Stimulated activated CD4-positive, alpha-beta T cell treated with anti-CD3 and anti-CD28 coated beads, Interleukin-1b, Interleukin-23, amount 100 ng/mL, for 1 hour (primary cell): ENCODE measurements at places on chromosomes 7 and 10.

DNA sequence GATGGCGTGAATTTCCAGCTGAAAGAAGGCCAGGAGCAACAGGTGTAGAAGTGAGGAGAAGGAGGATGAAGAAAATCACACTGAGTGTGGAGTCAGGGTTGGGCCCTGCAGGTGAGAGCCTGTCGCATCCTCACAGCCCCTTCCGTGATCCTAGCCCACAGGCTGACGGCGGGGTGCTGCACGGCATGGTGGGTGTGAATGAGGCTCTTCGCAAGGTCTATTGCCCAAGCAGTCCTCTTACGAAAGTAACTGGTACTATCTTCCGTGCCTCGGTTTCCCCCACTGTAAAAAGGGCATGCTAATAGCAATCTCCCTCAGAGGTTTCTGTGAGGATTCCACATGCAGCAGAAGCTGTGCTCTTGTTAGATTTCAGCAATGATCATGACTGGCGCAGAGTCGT, 129.9 kb upstream of the TNS3 start:
- DNase-seq: no peak

DNA sequence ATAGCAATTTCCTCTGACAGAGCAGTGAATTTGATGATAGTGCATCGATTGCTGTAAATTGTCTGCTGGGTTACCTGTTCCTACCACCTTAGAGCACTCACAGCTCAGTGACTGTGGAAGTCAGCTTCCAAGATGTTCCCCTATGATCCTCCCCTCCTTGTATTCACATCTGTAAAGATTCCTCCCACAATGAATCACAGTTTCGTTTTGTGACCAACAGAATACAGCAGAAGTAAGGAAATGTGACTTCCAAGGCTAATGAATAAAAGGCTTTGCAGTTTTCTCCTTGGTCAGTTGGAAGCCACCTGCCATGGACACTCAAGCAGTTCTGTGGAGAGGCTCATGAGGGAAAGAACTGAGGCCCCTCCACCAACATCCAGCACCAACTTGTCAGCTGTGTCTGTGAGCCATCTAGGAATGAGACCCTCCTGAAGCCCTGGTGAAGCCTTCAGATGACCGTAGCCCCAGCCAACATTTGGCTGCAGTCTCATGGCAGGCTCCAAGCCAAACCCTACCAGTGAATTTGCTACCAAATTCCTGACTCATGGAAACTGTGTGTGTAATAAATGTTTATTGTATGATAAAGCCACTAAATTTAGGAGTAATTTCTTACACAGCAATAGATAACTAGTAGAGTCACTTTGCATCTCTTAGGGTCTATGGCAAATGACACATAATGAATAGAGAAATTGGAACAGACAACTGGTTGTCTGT, 309.5 kb upstream of the NPVF start:
- no peak for DNase-seq

DNA sequence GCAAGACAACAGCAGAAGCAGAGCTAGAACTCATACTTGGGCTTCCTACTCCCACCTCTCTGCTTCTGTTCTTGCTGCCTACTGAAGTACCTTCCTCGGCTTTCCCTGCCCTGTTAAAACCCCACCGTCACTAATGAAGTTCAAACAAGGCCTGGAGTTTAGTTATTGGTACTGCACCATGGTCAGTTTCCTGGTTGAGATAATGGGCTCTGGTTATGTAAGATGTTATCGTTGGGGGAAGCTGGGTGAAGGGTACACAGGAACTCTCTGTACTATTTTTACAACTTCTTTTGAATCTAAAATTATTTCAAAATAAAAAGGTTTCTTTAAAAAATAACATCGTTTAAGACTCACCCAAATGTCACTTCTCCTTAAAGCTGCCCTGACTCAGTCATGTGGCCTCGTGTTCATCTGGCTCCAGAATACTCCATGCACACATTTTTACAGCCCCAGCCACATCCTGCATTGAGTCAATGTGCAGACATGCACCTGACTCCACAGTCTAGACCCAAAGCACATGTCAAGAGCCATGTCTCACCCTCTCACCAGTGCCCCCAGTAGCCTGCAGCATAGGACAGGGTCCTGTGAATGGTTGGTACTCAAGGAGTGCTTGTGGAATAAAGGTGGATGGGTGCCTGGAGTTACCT, 36.9 kb upstream of the AQP1 start:
- DNase-seq: no peak

GRCh38 chr10:71177651-71178199, 34.6 kb upstream of the UNC5B start:
- DNase-seq: no peak

DNA sequence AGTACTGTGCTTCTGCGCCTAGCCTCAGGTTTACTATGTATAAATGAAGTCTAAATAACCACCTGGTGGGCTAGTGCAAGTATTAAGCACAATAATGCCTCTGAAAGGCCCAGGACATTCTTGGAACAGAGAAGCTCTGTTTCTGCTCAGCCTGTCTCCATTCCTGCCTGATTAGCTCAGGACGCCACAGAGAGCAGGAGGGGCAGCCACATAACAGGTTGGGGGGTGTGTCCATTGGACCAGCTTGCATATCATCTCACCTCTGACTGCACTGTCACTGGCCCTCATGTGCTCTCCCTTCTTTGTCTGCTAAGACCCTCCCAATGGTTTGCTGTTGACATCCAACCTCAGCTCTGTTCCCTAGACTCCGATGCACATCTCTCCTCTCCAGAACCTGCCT, 52.8 kb upstream of the IKZF1 start:
- no peak for DNase-seq

- no peak for DNase-seq
Observed at GRCh38 chr7:103951311-103951710, 38.1 kb downstream of the RELN start.

DNA sequence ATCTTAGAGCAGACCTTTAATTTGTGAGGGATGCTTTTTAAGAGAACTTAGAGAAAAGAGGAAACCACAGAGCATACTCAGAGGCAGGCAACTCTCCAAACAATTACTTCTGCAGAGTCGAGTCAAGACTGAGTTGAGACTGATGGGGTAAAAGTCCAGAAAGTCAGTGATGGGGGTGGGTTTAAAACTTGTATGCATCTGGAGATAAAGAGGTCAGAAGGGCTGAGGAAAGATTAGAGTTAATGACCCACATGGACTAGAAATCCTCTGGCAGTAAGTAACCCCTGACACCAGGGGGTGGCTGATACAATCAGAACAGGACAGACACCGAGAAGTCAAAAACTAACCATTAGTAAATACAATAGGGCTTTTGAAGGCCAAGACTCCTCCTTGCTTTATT, 42.4 kb upstream of the SEPTIN7 start:
- no peak for DNase-seq

DNA sequence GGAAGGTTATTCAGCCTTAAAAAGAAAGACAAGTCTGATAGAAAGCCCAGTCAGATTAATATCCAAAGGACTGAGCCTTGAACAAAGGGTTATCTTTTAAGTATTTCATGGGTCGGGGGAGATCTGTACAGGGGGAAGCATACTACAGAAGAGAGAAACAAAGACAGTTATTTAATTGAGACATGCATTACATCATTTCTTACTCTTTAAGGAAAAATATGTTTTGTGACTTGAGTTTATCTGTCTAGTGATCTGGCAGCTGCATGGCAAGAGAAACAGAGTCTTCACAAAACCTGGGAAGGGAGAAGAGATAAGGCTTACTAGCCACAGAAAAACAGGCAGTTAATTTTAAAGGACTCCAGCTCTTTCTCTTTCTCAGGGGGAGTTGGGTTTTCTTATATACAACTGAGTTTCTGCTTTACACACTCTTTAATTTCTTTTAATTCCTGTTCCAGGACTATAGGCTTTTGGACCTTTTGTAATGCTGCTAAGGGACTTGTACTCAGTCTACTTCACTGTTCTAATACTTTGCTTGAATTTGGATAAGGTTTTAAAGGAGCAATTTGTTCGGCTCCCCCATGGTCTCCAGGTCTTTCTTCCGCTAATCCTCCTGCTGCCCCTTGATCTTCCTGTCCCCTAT, 20.9 kb upstream of the CYP3A43 start:
- no peak for DNase-seq

GRCh38 chr10:115456812-115457211, 363.6 kb downstream of the ATRNL1 start:
- no peak for DNase-seq

GRCh38 chr10:60446851-60447250, 57.2 kb upstream of the ANK3 start:
- DNase-seq: no peak

GRCh38 chr10:1972406-1972805, 235.1 kb upstream of the ADARB2 start:
- no peak for DNase-seq

DNA sequence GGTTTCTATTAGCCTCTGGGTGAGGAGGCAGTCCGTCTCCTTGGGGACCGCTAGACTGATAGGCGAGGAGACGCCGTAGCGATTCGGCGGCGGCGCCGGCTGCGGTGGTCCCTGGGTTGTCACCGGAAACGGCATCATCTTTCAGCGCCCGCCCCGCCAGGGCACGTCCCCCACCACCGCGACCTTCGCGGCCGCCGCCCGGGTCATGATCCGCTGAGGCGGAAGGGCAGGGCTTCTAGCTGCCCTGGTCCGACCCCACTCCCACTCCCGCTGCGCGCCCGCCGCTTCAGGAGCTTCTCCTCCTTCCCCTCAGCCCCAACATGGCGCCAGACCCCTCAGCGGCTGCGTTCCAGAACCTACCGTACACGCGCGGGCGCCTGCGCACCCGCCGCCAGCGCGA, at the start of gene PAPOLB:
Gene PAPOLB, minus strand, starts transcription at position 358 of the 400 bp plus-strand sequence. Its CDS starts 220 bp downstream, at position 138.
- DNase-seq: no peak

GRCh38 chr10:929960-930624, 1.4 kb downstream of the LARP4B start:
- no peak for DNase-seq

- no peak for DNase-seq
Observed at GRCh38 chr7:154996756-154997155, 6.2 kb downstream of the PAXIP1 start.

- DNase-seq: no peak
Observed at GRCh38 chr7:16028103-16028502, 341.6 kb upstream of the MEOX2 start.

GRCh38 chr10:15321431-15322341, 49.4 kb downstream of the FAM171A1 start:
- no peak for DNase-seq

- no peak for DNase-seq
Observed at GRCh38 chr7:79820387-79820786, 314.2 kb upstream of the GNAI1 start.

DNA sequence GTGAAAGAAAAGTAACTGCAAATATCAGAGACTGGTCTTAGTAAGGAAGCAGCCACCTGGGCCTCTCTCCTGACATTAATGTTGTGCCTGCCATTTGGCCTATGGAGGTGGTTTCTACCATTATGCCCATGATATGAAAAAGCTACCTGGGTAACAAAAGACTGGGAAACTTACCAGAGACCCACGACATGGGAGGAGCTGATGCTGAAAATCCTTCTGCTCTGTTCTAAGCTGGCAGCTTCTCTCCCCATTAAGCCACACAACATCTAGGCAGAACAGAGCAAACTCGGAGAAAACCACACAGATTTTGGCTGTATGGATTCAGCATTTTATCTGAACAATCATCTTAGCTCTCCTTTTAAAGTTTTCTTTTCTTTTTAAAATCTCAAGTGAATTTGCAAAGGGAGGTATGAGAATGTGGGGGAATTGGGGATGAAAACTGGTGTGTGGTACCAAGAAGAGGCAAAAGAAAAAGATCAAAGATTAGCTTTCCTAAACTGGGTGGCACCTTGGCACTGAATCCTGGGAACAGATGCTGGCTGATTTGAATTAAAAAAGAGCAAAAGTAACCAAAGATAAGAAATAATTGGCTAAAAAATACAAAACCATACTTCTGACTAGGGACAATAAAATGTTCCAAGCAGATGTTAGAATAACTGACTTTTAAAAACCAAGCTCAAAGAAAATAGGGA, 128.6 kb upstream of the ANKRD1 start:
- DNase-seq: no peak

- no peak for DNase-seq
Observed at GRCh38 chr10:282294-283139, 147.3 kb downstream of the ZMYND11 start.

DNA sequence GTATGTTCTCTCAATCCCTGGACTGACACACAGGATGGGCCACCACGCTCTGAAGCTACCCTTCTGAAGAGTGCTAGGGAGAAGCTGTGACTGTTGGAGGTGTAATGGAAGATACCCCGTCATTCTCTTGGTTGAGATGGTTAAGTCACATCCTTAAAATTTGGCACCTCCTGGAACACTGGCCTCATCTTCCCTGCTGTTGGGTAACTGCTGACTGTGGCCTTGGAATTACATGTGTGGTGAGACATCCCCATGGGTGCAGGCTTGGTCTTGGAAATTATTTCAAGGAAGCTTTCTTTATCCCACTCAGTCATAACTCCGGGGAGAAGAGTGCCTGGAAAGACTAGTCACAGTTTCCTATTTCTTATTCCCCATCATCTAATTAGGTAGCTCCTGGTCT, 62.0 kb downstream of the LRMDA start:
- no peak for DNase-seq

GRCh38 chr10:121984463-121984862, 4.5 kb upstream of the TACC2 start:
- DNase-seq: no peak

- DNase-seq: no peak
Observed at GRCh38 chr10:4926400-4926799, 36.8 kb upstream of the AKR1C1 start.

GRCh38 chr10:130617985-130618384, 481.8 kb downstream of the GLRX3 start:
- no peak for DNase-seq

DNA sequence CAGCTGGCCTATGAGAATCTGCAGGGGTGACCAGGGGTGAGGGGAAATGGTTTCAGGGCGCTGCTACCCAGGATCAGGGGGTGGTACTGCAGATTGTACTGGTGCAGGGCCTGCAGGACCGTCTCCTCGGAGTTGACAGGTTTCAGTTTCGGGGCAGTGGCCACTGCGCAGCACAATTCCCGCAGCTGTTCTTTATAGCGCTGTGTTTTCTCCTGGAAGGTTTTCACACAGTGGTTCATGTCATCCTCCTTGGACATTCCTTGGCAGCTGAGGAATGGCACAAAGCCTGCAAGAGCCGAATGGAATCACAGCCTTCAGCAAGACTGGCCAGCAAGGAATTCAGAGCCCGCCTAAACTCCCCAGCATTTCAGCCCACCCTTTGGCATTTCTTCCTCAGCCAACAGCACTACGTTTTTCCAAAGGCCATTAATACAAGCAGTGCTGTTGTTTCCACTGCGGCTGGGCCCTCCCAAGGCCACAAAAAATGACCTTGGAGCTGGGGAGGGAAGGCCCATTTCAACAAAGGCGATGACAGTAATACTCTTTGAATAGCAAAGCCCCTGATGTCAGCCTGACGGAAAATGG, 44.9 kb downstream of the PNLIPRP2 start:
- no peak for DNase-seq

GRCh38 chr7:57328963-57329362, 121.0 kb upstream of the ZNF716 start:
- DNase-seq: no peak

DNA sequence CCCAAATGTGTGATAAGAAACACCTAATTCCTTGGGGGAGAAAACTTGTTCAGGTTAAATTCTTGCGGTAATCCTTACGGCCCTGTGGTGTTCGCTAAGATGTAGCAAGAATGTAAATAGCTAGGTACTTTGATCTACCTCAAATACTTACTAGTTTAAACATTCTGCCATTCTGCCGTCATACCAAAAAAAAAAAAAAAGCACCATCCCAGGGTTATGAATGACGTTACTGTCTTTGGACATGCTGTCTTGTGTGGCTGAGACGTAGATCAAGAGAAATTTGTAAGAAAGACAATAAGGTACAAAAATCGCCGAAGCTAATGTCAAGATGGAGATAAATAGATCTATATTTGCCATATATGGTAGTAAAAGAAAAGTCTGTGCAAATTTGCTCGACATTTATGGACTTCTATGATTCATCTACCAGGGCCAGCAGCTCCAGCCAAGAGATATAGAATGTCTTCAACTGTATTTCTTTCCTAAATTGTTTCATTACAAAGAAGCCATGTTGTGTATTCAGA, 195.6 kb downstream of the CUX1 start:
- no peak for DNase-seq
